Trophoblast cell (in vitro differentiated cells and primary cell): ENCODE measurements at places on chromosomes 4 and X.
A peak's percentile ranks its signal among the peaks of the same experiment; 100 is the strongest.

DNA sequence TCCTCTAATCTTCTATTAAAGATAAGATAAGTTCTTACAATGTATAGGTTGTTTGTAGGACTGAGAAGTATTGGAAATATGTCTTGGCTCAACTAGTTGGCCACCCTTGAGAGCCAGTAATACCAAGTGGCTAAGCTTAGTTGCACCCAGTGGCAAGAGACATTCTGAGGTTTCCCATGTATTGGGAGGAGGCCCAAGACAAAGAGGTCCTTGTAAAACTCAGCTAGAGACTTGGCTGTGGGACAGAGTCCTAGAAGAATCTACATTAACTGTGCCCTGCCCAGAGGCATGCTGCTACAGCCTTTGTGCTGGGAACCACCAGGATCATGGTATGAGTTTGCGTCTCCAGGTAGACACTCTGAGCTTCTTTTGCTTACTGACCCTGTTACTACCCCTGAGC is 41.9 kb upstream of the SLC4A4 start:
- peak; percentile 36 for DNase-seq

- no peak for DNase-seq
Measured at GRCh38 chr4:138037696-138038095, 204.5 kb downstream of the SLC7A11 start.

DNA sequence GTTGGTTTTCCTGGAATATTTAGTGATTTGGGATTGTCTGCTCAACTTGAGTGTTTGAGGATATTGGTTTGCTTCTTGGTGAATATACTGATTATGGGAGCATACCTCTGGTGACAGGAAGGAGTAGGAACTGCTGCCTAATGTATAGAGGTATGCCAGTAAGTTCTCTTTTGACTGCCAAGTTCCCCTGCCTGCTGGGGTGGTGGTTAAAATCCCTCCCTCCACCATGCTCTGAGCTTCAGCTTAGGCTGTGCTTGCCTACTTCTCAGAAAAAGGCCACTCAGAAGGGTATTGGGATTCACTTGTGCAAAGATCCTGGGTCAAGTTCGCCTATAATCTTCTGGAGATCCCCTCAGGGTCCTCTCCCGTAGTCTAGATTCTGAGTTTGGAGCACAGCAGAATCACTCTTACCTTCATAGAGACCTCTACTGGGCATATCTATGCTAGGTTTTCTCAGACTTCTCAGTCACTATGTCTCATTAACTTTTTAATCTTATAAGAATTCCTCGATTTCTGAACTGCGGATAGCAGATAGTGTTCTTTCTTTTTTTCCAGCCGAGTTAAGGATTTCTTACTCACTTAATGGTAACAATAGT is 44.7 kb upstream of the DCK start:
- no peak for DNase-seq

DNA sequence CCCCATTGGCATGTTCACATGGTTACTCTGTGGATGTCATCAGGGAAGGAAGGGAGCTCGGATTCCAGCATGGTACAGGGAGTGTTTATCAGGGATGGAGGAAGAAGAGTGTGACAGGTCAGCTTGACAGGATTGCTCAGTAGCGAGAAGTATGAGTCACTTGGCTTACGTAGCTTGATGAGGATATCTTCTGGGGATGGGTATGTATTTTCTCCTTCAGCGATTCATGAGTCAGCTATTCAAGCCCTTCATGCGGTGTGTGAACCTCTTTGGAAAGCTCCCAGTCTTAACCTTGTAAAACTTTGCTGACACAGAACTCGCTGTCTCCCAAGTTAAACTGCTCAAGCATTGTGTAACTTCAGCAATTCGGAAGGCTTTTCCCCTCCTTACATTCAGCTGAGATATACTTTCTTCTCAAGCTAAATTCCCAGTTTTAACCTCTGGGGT is 275.4 kb downstream of the ARHGAP10 start:
- peak; percentile 79 for DNase-seq

- DNase-seq, result no peak
Measured at GRCh38 chr4:7323872-7324650, 110.7 kb downstream of the PSAPL1 start.

DNA sequence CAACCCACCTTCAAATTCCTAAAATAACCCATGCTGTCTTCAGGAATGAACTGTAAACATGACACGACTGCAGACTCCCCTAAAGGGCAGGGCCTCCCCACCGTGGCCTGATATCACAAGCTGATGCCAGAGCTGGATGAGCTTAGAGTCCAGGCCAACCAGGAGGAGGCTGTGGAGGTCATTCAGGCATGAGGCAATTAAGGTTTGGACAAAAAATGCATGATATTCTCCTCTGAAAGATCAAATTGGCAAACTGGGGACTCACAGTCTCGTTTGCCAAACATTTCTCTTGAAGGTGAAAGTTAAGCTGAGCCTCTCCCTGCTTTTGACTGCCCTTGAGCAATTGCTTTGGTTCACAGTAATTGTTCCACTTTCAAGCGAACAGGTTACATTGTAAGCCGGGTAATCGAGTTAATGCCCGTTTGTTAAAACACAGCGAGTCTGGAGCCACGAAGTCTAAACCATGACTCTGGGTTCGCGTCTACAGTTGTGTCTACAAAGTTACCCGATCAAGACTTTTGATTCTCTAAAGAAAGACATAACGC is 105.6 kb downstream of the ENPP6 start:
- DNase-seq, result no peak

- no peak for DNase-seq
Measured at GRCh38 chrX:41875142-41875541, 48.2 kb downstream of the CASK start.

DNA sequence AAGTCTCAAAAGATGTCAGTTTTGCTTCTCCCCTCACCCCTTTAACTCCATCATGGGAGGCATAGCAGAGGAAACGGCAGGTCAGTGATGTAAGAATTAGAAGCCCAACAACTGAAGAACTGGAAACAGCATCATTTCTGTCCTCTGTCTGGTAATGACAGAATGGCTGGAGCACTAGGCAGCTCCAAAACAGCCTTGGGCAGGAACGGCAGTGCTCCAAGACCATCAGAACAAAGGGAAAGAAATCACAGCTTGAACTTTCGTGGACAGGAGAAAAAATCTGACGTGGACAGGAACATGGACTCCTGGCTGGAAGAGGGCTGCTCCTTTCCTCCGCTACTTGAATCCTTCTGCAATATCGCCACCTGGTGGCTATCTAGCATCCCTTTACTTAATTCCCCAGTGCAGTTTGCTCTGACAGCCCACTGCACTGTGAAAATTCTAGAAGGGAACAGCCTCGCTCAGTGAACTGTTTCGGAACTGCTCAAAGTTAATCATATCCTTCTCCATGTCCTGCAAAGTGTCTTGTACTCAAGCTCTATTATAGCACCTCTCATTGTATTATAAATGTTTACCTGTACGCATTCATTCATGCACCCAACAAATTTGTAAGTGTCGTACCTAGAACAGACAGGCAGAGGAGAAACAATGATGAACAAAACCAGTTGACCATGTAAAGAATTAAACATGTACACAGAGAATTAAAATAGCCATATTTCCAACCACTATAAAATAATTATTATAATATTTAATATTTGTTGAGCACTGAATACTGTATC is 20.4 kb downstream of the SLC25A53 start:
- peak; percentile 83 for DNase-seq

GRCh38 chr4:172143605-172144314 is 330.6 kb downstream of the GALNTL6 start:
- no peak for DNase-seq

GRCh38 chrX:10111364-10112148 is 45.2 kb upstream of the CLCN4 start:
- peak; percentile 61 for DNase-seq

DNA sequence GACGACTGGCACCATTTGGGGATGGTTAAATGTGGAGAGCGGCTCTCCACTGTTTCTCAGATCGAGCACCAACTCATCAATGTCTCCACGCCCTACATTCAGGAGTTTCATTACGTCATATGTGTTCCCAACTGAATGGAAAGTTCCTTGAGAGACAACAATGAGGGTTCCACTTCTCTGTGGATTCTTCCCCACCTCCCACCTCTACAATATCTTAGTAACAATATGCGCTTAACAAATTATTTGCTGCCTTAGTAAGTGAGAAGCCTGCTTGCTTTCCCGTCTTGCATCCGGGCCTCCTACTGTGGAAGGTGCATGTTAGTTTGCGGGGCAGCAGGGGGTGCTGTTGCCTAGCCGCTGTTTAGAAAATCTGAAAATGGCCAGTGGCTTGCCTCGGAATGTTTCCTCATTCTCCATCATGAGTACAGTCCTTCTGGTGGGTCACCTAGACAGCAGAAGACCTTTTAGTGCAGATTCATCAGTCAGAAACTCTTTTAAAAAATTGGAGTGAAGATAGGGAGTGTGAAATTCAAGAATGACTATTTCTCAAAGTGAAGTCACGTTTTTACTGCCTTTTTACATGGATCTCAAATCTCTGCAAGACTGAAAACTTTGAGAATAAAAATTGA is 55.7 kb downstream of the PHOX2B start:
- DNase-seq, result peak; percentile 76

- DNase-seq, result peak; percentile 91
Measured at GRCh38 chr4:48127682-48128404, 6.2 kb downstream of the TXK start.

GRCh38 chrX:133213117-133213516 is 5.0 kb downstream of the TFDP3 start:
- no peak for DNase-seq

DNA sequence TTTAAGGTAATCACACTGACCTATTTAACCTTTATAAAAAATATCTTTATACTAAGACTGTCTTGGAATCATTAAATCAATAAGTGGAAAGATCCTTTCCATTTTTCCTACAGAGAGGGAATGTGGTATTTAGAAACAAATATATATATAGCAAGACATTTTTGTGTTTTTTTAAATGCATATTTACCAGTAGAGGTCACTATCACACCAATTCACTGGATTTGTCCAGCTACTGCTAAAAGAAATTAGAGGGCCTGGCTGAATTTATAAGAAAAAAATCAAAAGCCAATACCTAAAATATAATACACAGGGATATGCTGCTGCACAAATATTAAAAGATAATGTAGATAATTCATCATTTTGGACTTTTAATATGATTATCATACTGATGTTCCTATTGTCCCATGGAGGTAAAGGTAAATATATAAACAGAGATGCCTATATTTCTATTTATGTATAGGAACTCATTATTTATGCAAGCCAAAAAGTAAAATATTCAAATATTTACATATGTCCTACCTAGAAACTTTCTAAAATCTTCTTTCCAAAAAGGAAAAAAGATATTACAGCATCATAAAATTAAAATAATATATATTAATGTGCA is 69.5 kb downstream of the PDE5A start:
- DNase-seq, result peak; percentile 2

DNA sequence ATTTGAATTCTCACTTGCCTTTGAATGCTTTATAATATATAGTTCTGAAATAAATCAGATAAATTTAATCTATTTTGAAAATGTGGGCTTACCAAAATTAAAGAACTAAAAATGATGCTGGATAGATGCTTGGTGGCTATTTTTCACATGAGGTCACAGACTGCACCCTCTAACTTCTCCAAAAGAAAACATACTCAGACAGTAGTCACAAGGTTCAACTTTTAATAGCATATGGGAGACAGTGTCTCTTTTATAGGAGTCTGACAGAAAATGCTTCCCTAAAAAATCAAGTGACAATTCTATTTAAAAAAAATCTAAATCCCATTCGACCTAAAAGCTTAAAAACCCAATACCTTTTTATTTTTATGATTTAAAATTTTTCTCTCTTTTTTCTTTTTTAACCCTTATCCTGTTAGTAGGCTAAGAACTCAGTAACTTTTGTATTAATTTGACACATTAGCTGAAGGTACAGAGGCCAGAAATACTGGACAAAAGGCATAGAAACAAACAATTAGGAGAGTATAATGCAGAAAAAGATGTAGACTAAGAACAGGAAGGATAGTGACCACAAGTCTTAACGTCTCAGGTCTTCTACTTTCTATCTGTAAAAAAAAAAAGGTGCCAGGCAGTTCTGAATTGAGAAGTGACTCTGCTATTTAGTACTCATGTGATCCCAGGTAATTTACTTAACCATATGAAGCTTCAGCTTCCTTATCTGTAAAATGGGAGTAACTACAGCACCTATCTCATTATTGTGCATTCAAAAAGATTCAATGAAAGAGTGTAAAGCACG is 7.6 kb downstream of the TIGD4 start:
- DNase-seq, result no peak

GRCh38 chr4:187209921-187210613 is 486.4 kb upstream of the FAT1 start:
- DNase-seq, result no peak
